ENCODE measurements at places on chromosomes 12 and 14.

DNA sequence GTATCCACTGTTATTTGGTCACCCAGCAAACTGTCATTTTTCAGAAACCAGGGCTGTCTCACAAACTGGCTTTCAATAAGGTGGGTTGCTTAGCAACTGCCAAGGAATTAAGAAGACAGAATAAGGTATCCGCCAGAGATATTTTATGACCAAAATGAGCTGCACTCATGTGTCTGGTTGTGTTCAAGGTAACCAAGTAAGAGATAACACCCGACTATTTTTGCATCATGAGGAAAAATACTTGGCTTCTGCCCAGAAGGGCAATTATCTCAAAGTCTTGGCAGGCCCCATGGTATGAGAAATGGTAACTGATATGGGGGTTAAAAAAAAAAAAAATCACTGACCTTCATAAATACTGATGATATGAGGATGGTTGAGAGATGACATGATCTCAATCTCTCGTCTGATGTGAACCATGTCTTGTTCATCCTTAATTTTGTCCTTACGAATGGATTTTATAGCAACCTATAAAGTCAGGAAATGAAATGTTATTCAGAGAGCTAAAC lies 32.6 kb downstream of the NUAK1 start:
- no peak for DNase-seq

DNA sequence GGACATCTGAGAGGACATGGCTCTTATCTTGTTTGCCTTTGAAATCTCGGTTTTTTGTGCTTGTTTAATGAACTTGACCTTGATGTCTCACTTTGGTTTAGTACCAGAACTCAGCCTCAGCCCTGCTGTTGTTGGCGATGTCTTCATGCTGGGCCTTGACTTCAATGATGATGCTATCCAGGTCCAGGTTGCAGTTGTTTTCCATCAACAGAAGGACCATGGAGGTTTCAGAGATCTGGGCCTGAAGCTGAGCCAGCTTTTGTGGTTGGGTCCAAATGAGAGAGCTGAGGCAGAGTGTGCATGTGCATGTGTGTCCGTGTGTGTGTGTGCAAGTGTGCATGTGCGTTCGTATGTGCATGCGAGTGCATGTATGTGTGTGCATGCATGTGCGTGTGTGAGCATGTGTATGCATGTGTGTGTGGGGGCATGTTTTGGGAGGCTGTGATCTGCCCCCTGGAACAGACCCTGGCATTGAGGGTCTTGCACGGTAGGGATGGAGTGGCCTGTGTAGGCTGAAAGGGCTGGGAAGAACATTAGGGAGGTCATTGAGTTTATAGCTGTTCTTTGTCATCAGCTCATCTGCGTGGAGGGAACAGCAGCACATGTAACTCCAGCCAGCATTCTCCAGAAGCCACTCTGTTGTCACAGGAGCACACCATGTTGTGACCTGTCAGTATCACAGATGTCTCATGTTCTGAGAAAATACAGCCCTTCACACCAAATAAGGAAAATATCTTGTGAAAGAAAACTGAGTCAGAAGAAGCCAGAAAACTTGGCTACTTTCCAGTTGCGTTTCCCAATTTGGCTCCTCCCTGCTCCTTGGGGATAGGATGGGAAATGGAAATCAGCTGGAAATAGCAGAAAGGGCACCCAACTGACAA lies 10.0 kb upstream of the KRT82 start:
- no peak for DNase-seq

DNA sequence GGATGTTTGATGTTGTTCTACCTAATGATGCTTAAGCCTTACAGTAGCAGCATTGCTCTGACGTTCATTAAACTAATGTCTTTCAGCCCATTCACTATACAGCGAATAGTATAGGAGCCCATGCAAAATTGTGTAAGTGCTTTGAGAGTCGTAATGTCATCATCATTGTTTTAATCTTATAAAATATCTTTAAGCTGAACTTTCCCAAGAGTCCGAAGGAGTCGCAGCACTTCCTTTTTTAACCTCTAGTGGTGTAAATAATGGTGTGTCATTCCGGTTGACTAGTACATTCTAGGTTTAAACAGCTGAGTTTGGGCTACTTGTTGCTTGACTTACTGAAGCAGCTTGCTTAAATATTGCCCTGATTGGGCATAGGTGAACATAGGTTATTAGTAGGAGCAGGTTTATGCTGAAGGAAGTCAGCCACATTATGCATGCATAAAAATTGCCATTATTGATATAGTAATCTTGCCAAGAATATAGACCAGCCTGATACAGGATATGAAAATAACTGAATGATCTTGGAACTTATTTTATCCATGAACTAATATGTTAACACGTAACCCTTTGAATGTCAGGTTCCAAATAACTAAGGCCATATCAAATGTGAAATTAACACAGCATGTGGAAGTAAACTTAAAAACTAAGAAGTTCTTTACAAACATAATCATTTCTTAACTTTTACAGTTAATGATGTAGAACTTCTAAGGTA lies 2.6 kb downstream of the WNK1 start:
- DNase-seq = no peak

DNA sequence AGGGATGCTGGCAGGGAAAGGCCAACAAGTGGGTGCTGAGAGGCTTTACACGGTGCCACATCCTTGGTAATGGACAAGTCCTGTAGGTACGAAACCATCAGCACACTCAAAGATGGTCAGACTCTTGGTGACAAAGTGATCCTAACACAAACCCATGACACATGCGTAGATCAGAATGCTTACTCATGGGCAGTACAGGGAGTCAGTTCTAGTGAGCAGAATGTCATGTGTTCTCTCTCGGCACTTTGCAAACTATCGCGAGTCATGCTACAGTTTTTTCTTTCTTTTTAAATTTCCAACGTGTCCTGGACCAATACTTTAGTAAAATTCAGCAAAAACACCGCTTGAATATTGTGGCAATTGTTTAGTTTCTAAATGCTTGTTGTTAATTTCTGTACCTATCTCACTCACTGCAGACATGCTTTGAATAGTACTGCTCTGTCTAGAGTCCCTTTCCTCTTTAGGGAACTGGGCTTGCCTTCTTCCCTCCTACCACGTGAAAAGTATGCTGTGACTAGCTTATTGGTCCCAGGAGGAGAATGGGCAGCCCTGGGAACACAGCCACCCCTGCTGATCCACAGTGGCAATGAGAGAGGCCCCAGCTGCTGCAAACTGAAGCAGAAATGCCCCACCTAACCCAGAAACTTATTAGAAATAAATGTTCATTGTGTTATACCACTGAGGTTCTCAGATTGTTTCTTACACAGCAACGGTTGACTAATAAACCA lies 62.4 kb downstream of the UBR7 start:
- no peak for DNase-seq

GRCh38 chr12:58452546-58452945 lies 467.8 kb downstream of the LRIG3 start:
- no peak for DNase-seq
